ENCODE measurements at places on chromosomes 13 and 19.

GRCh38 chr13:78305171-78305570 is 298.2 kb downstream of the POU4F1 start:
- no peak for DNase-seq

DNA sequence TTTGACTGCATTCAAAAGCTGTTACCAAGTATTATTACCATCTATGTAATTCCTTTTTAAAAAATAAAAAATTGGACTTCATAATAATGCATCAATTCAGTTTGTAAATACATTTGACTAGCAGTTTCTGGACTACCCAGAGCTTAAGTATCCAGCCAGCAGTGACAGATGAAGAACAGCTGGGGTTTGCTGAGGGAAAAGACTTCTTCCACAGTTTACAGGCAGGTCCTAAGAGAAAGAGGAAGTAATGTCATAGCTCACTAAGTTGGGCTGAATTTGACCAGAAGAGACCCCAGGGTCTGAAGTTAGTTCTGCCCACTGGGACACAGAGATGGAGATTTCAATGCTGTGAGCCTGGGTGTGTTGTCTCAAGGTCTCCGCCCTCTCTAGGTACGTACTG is 96.4 kb downstream of the MBNL2 start:
- DNase-seq, result no peak

DNA sequence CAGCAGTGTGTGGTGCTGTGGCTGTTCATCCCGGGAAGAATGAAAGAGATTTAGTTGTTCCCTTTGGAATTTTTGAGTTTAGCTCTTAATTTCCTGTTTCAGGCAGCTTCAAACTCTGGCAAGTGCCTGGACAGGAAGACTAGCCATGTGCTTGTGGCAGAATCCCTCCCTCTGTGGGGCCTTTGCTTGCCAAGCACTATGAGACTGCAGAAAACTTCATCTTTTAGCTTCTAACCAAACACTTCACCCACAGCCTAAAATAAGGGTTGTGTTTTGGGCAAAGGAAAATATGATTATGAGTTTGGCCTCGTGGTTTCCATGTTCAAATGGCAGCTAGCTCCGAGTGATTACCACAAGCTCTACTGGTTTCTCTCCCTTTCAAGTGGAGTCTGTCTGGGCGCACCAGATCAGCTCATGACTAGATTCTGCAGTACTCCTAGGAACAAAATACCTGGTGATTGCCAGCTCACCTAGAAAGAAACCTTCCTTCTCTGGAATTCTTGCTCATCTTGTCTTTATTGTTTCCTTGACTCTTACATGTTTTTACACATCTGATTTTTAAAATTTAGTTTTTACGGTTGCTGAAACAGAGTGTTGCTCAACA is 707.5 kb downstream of the SLITRK6 start:
- no peak for DNase-seq

DNA sequence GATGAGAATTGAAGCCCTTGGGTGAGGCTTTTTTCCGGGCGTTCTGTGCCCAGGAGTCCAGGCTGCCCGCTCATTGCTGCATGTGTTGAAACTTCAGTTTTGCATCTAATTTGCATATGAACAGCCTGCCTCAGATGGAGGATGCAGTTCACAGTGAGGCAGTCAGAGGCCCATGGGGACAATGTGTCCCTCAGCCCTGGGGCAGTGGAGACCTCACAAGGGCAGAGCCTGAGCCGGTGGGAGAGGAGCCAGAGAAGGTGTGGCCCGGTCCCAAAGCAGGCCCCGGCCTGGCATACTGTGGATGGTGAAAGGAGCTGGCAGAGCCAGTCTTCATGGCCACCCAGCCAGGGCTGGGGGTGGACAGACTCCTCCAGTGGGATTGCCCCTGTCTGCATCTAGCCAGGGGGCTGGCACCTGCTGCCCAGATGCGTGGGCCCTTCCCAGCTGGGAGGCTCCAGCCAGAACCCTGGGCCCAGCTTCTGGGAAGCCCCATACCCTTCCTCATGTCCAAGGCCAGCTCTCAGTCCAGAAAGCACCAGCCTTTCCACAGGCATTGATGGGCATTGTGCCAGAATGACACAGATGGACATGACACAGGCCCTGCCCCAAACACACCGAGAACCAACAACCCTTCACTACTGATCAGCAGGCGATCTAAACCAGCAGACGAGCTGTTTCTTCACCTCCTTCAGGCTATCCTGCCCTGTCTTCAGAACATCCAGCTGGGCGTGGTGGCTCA is 32.9 kb upstream of the KCTD15 start:
- no peak for DNase-seq

GRCh38 chr19:6274756-6275155 is 5.0 kb downstream of the MLLT1 start:
- DNase-seq, result no peak

DNA sequence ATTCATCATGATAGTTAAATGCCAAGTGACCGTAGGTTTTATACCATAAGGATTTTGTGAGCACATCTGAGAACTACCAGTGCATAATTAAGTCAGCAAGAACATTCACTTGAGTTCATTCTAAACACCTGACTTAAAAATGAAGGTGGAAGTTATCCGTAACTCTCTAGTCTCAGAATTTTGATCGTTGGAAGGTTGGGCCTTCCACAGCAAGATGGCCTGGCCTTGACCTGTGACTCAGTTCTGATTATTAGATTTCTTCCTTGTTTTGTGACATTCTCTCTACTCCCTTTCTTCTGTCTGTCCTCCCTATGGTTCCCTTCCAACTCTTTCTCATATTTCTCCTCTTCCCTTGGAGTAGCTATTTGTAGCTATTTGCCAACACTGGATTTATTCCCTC is 20.0 kb upstream of the WDFY2 start:
- DNase-seq, result no peak

- DNase-seq, result no peak
These were observed 6.4 kb downstream of the TLE5 start for GRCh38 chr19:3055741-3056416.

DNA sequence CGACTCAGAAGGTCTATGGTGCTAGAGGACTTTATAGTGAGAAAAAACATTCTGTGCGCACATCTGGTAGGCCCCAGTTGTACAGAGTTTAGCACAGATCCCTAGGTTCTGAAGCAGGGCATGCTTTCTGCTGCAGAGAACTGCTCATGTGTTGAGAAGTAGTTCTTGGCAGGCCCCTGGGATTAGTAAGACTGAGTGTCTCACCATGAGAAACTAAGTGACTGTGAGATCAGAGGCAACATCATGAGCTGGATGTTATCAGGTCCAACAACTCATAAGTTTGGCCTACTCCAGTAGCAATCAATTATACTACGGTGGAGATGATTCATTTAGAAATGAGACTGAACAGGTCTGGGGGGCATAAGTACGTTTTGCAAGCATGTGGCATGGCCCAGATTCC is 507.4 kb upstream of the KLF12 start:
- DNase-seq, result no peak

GRCh38 chr13:102914339-102914930 is 68.6 kb downstream of the ERCC5 start:
- DNase-seq, result no peak

DNA sequence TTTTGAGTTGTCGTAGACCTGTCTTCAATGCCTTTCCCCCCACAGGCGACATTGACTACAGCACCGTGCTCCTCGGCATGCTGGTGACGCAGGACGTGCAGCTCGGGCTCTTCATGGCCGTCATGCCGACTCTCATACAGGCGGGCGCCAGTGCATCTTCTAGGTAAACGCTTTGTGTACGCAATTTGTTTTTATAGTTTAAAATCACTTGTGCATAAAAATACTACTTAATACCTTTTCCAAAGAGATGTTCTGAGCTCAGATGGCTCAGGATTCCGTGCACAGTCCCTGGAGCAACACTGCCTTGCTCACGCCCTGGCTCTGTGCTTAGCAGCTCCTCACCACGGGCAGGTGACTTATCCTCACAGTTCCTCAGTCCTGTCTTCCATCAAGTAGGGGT is 30.1 kb upstream of the DCUN1D2 start:
- no peak for DNase-seq

DNA sequence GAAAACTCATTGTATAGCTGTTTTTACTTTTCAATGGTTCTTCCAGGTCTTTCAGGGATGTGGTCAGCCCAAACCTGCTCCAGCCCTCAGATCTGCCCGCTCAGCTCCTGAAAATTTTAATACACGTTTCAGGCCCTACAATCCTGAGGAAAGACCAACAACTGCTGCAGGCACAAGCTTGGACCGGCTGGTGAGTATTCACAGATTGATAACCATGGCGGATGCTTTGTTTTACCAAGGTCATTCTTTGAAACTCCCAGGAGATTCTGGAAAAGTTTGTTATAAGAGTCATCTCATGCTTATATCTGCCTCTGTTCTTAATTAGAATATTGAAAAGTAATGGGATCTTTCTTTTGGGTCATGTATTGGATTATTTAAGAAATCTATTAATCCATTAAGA is 173.5 kb downstream of the DCT start:
- DNase-seq, result no peak

DNA sequence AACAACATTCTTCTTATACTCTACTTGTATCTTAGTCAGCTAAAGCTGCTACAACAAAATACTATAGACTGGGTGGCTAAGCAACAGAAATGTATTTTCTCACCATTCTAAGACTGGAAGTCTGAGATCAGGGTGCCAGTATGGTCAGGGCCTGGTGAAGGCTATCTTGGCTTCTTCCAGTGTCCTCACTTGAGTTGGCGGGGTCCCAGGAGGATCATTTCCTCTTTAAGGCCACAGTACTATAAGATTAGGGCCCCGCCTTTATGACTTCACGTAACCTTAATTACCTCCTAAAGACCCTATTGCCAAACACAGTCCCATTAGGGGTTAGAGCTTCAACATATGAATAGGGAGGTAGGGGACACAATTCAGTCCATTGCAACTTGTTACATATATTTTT is 30.7 kb upstream of the DOCK9 start:
- no peak for DNase-seq

GRCh38 chr19:10634430-10634829 is 9.1 kb downstream of the SLC44A2 start:
- no peak for DNase-seq

GRCh38 chr13:76383676-76384461 is 502.3 kb downstream of the KCTD12 start:
- no peak for DNase-seq

Data from suppressor macrophage treated with lipopolysaccharide for 1 hour (primary cell).